Left renal cortex interstitium (tissue), 4 donors: ENCODE measurements at places on chromosomes 7 and 10.

DNA sequence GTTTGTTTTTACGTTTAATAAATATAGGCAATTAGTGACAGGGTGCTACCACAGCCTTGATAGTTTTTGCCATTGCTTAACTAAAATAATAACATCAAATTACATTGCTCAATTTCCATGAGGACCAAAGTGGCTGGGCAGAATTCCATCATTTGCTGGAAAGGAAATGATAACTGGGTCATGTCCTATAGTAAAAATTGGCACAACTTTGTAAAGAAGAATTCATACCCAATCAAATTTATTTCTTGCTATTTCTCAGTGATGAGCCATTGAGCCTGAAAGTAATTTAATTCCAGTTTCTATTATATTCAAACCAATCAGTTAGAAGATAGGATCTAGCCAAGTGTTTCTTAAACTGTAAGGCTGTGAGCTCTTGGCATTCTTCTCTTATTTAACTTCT lies 102.2 kb upstream of the CTTNBP2 start:
- DNase-seq, result no peak

GRCh38 chr7:76326646-76327233 lies 24.3 kb downstream of the HSPB1 start:
- no peak for DNase-seq

DNA sequence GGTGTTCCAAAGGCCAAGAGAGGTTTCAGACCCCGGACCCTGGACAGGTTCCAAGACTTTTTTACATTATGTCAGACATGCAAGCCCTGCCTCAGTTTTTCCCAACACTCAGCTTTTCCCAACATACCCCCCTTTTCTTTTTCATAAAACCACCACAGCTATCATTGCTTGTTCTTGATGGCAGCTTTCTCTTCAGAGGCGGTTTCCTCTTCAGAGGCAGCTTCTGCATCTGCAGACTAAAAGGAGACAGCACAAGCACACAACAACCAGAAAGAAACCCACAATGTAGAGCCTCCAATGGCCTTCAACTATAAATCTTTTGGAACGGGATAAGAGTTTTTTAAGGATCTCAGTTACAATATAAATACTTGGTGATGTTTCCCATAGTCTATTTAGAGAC lies 19.3 kb downstream of the GIMAP6 start:
- no peak for DNase-seq

GRCh38 chr7:401495-401894 lies 111.5 kb downstream of the FOXL3 start:
- no peak for DNase-seq

DNA sequence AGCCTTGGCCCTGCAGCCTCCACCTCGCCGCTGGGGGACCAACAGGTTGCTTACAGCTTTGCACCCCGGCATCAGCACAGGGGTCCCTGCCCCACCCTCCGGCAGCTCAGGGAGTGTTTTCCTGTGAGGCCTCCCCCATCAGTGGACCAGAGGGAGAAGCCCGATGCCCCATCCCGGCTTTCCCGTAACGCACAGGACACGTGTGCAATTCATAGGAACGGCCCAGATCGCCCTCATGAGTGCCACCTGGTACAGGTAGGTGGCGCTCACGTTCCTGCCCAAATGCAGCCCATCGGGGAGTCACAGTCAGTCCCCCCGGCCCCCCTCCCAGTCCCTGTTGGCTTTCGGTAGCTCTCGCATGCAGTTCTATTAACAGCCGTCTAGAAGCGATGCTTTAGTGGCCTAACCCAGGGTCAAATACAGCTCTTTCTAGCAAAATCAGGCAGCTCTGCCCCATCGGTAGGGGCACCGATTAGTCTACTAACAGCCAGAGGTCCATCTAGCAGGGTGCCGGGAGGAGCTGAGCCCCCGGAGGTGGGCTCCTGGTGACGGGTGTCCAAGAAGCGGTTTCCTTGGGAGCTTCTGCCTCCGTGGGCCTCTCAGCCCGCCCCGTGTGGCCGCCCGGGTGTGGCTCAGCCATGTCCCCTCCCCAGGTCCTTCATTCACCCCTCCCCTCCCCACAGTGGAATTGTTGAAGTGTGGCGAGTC lies 48.4 kb upstream of the GTF2IRD1 start:
- no peak for DNase-seq

DNA sequence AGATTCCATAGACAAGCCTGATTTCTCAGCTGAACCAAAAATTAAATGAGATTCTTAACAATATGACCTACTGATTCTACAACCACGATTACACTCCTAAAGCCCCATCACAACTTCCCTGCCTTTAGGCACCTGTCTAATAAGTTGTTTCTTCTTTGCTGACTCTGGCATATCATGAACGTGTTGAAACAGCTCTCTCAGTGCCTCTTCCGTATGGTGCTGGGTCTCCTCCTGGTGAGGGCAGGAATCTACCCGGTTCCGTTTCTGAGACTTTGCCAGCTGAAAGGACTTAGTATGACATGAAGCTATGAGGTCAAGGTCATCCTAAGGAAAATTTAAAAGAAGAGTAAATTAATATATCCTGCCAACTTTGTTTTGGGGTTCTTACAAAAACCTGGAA lies 48.6 kb downstream of the ARHGAP19 start:
- no peak for DNase-seq

DNA sequence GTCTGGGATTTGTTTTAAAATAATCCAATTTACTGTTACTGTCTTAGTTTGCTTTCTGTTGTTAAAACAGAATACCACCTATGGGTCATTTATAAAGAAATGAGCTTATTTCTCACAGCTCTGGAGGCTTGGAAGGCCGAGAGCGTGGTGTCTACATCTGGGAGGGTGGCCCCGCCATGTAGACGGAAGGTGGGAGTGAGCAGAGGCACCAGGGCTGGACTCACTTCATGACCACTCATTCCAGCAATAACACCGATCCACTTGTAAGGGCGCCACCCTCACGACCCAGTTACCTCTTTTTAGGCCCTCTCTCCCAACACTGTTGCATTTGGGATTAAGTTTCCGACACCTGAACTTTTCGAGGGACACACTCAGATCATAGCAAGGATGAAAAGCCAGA lies 36.2 kb upstream of the CFAP46 start:
- DNase-seq, result no peak

DNA sequence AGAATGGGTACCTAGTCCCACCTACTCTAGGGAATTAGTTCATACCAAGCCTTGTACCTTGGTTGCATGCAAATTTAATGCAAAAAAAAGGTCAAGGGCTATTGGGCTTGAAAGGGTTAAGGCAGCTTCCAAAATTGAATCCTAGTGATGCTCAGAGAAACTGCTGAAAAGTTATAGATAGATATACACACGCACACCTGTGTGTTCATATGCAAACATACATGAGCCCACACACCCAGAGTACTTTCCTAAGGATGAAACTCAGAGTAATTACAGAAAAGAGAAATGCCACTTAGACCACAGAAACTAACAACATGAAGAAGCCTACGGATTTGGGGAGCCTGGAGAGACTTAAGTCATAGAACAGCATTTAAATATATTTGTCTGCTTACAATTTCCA lies 1.5 kb downstream of the SLC25A13 start:
- DNase-seq, result no peak

GRCh38 chr7:44201813-44202212 lies 1.0 kb downstream of the YKT6 start:
- DNase-seq, result no peak

DNA sequence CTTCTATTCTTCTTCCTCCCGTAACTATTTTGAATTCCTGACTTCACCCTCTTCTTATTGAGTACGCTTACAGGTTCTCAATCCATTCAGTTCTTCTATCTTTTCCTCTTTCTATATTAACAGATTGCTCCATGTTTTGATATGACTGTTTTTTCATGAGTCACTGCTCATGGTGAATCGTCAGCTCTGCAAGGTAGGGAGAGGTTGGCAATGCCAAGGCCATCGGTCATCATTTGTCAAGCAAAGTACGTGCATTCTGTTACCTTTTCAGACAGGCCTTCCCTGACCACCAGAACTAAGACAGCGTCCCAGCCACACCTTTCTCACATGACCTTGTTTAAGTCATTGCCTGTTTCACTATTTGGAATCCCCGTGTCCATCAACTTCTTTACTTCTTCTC lies 1001.9 kb upstream of the SORCS1 start:
- no peak for DNase-seq

DNA sequence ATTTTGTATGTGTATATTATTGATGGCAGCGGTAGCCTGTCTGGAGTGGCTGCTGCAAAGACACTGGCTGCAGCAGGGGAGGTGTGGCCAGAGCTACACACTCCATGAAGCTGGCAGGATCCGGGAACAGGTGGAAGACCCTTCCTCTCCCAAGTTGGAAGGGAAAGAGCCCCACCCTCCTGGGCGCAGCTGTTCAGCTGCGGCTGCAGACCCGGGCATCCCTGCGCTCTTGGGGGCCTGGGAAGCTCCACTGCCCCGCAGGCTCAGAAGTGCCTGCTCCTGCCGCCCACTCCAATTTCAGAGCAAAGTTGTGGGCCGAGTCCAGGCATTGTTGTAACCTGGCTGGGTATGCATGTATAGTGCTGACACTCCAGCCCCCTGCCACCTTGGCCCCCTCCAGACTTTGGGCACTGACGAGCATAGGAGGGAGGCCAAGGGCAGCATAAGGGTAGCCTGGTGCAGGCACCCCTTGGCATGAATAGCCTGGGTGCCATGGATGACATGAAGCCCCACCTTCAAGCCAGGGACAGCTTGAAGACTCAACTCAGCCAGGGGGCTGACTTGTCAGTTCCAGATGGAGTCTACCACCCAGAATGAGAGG lies 90.7 kb upstream of the TMEM168 start:
- DNase-seq, result no peak

GRCh38 chr7:128114806-128115205 lies 83.6 kb upstream of the LRRC4 start:
- DNase-seq, result no peak

DNA sequence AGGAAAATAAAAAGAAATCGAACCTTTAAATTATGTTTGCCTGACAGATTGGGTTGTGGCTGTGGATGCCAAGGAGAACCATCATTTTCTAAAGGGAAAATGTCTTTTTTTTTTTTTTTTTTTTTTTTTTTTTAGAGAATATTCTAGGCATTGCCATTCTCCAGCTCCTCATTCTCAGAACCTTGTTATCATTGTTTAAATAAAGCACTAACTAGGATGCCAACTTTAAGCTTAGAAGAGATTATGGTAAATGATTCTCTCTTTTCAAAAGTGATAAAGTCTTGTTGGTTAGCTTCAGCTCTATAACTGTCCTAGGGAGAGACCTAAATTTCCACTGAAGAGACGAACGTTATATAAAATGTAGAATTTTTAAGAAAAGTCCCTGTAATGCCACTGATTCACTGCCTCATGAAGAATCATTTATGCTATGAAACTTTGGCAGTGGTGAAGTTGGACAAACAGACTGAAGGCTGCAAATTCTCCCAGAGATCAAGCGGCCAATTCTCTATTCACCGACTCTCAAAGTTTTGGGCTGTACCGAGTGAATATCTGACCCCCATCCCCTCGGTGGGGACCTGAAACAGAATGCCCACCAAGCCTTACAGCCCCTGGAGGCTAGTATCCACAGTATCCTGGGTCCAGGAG lies 207.9 kb upstream of the PITRM1 start:
- no peak for DNase-seq
